ENCODE measurements at places on chromosomes 12 and 14. TPM values are rescaled to one million over a fixed set of nuclear protein-coding genes. Genes with fewer than 3 reads are reported as not detected.

- DNase-seq: peak; percentile 28
Observed at GRCh38 chr12:71070416-71071128, 87.2 kb downstream of the TSPAN8 start.

DNA sequence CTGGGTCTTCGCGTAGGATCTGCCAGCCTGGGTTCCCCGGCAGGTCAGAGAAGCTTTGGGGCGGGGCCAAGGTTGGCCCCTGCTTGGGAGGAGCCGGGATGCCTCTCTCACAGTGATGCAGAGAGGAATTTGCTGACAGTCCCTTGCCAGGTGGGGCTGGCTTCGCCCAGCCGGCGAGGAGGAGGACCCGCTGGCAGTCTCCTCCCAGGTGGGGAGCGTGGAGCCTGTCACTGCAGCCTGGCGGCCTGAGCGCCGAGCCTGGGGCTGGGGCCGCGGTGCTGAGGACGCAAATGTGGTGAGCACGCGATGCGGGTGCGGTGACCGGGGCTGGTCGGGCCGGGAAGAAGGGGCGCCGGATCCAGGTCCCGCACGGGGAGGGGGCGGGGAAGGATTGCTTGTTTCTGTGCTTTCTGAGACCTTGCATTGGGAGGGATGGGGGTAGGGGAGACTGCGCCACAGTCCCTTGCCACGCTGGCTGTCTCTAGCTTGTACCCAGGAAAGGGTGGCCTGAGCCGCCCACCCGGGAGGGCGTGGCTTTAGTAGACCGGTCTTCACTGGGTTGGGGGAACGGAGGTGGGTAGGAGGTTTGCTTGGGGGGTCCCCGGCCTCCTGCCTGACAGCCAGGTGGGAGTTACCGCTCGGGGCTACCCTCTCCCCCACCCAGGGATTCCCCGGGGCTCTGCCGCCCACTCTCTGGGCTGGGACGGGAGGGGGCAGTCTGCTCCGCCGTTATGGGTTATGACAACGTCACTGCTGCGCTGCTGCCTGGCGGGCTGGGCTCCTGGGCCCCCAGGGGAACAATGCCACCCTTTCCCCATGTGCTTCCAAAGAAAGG, at the start of gene TMEM63C:
Gene TMEM63C (plus strand): TSS at position 196 of the 835 bp plus-strand sequence. CDS start 37,016 bp downstream, outside the sequence.
- peak; percentile 72 for DNase-seq

DNA sequence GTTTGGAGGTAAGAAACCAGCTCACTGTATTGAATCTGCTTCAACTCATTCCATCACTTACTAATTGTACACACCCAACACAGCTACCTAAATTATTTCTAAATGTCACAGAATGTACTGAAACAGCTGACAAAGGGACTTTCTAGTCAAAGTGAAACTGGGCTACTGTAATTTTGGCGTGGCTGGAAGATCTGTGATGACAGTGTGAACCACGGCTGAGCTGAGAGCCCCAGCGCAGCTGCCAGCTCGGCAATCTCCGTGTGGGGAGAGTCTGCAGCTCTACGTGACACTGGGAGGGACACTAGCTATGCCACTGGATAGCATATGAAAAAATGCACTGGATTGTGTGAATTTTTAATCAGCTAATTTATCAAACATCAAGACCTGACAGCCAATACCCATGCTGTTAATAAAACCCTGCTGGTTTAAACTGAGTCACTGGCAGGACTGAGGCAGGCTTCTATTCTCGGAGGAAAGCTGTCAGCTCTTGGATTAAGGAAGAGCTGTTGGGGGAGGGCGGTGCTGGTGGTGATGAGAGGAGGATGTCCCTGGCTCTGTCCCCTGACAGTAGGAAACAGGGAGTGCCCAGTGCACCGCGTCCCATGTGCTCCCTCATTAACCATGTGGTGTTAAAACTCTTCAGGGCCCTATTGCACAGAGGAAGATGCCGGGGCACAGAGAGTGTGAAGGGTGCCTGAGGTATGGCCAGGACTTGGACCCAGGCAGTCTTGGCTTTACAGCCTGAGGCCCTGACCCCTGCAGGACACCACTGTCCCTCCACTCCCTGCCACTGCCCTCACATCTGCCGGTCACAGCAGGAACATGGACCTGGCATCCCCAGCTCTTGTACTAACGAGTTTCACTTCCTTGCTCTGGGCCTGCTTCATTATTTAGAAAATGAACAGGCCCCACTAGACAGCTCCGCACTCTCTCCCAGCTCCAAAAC, 13.3 kb downstream of the SLC15A4 start:
- DNase-seq: no peak

The NRXN3 gene
- total RNA-seq: under 0.01 TPM

GRCh38 chr12:104538891-104539462, 82.2 kb downstream of the CHST11 start:
- DNase-seq: no peak

GRCh38 chr12:131862994-131863710, 31.3 kb upstream of the ULK1 start:
- DNase-seq: no peak

All from bronchial epithelial cell (primary cell).